ENCODE measurements at places on chromosomes 3 and 15.

GRCh38 chr15:71773206-71773859, 37.0 kb upstream of the NR2E3 start:
- DNase-seq, result no peak

DNA sequence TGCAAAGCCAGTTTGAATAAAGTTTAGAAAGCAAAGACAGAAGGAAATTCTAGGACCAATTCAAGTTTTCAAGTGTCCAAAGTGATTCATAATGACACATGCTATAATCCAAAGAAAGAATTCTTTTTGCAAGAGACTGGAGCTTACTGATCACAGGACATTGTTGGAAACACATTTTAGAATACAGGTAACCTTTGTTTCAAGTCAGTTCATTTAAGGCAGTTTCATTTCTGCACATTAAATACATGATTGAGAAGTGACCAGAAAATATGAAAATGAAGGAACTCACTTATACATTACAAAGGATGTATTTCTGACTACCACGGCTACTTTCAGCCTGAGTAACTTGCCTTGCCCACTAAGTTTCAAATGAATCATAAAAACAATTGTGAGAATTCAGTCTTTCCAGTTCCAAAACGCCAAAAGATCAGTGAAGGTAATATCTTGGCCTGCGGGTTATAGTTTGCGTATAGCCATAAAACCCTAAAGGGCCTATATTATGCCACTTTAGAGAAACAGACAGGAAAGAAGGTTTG, 48.7 kb downstream of the PRICKLE2 start:
- no peak for DNase-seq

DNA sequence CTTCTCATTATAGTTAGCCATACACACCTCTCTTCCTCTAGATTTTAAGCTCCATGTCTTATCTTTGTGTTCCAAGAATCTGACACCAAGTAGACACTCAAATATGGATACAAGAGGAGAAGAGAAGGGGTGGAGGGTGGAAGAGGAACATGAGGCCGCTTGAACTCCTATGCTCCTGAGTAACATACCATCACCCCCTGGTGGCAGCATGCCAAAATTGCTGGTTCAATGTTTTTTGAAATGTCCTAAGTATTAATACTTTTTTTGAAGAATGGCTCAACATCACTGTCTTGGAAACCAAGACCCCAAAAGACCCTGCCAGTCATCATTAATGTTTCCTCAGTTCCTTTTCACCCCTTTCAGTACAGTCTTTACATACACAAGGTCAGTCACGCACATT, 71.8 kb upstream of the HACD2 start:
- DNase-seq, result no peak

DNA sequence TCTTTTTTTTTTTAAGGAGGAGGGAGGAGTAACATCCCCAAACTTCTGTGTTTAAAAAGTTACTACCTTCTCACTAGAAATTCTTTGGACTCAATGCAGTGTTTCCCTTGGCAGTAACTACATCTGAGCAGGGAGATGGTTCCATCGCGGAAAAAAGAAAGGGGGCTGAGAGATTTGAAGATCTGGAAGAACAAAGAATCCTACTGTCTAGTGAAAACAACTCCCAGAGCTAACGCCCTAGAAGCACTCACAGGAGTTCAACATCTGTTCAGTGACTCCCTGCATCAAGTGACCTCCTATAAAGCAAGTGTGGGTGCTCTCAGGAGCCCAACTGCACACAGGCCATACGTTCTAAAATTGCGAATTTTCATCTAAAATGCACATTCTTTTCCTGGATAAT, 66.8 kb upstream of the PXYLP1 start:
- peak; percentile 44 for DNase-seq

- no peak for DNase-seq
Observed at GRCh38 chr15:80003934-80004472, 33.0 kb upstream of the BCL2A1 start.

DNA sequence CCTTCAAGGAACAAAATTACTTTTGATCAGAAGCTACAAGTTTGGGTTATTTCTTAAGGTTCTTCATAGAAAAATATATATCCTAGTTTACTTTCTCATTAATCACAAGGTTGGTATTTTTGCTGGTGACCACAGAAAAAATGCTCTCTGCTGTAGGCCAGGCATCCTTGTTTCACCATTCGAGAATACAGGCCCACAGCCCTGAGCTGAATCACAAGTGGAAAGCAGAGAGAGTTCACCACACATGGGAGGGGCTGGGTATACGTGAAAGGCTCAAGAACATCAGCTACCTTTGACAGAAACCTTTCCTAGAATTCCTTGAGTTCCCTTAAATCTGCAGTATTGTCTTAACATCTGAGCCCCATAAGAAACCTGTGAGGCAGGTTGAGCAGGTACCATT, 23.2 kb downstream of the CPEB1 start:
- no peak for DNase-seq

DNA sequence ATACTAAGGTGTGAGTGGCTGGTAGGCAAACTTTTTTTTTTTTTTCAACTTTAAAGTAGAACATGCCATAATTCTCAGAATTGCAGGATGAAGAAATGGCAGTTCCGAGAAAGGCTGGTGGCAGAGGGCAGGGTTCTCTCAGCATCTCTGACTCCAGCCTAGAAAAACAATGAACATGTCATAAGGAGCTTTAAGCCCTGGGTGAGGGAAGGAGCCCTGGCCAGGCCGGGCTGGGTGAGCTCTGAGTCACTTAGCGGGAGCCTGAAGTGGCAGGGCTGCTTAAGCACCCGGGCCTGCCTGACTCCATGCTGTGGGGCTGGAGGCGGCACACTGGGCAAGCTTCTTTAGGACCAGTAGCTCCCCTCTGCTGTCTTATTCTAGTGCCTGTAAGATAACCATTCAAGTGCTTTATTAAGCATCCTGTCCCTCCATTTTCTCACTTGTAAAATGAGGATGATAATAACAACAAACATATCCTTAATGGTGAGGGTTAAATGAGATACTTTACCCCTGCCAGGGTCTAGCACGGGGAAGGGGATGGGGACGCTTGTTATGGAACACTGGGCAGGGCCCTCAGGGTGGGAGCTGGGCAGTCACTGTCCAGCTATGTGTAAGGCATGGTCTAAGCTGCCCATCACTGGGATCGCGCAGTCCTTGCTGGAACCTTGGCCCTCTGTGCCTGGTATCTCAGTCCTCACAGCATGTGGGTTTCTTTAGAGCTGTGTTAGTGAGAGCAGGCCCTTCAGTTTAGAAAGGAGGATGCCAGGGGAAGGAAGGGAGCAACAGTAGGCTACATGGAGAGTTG, 18.4 kb downstream of the SMAD6 start:
- DNase-seq, result no peak

DNA sequence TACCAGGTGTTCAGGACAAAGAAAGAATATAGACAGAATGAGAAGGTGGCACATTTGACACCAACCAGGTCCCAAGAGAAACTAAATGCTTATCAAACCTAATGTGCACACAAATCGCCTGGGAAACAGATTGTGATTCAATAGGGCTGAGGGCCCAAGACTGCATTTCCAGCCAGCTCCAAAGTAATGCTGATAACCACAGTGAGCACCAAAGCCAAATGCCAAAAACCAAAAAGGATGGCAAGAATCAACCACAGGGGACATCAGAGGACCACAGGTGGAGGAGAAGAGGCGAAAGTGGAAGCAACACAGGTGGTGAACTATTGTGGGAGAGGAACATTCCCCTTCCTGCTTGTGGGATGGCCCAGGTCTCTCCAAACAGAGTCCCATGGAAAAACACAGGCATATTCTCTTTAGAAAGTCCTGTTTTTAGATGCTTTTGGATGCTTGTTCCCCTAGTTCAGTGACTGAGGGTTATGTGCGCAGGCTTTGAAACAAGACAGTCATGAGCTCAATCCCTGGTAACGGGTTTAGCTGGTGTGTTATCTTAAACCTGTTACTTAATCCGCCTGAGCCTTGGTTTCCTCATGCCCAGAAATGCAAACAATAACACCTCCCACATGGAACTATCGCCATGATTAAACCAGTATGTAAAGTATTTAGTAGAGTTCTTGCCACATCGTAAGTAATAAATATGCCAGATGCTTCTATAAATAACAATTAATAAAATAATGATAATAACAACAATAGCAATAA, 241.7 kb downstream of the ATP8B4 start:
- DNase-seq, result no peak

DNA sequence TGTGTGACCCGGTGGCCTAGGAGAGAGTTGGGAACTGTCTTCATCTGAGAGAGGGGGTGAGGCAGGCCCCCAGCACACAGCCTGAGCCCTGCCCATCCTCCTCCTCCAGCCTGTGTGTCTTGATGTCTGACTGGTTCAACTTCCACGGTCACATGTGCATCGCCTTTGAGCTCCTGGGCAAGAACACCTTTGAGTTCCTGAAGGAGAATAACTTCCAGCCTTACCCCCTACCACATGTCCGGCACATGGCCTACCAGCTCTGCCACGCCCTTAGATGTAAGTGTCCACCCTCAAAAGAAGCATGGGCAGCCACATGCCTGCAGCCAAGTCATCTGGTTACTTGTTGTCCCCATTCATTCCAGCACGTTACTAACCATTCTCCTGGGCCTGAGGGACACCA, 10.1 kb downstream of the CLK3 start:
- no peak for DNase-seq

- DNase-seq, result no peak
Observed at GRCh38 chr3:87000940-87001339, 10.0 kb upstream of the VGLL3 start.

GRCh38 chr3:12879191-12879815, 37.9 kb upstream of the RPL32 start:
- no peak for DNase-seq

GRCh38 chr3:187382609-187383151, 14.5 kb downstream of the RTP4 start:
- DNase-seq, result no peak

- no peak for DNase-seq
Observed at GRCh38 chr15:77530576-77530975, 102.1 kb downstream of the LINGO1 start.

GRCh38 chr15:74301583-74302361, 65.6 kb downstream of the CCDC33 start:
- no peak for DNase-seq

- DNase-seq, result no peak
Observed at GRCh38 chr3:30344288-30344687, 262.1 kb upstream of the TGFBR2 start.

DNA sequence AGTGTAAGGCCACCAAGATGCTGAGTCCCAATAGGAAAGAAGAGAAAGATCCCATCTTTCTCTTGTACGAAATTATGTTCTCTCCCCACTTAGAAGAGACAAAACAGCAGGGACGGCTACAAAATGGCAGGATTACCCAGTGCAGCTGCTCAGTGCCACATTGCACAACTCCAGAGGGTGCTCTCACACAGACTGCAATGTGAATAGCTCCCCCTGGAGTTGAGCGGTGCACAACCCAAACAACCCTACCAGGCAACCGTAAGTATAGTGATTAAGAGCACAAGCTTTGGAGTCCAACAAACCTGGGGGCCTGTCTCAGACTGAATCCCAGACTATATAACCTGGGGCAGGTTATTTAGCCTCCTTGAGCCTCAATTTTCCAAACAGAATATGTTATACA, 3.1 kb upstream of the BHLHE40 start:
- peak; percentile 52 for DNase-seq

- peak; percentile 66 for DNase-seq
Observed at GRCh38 chr3:65988411-65989180, 50.1 kb downstream of the MAGI1 start.

GRCh38 chr15:38164061-38164460, 88.6 kb upstream of the SPRED1 start:
- no peak for DNase-seq

DNA sequence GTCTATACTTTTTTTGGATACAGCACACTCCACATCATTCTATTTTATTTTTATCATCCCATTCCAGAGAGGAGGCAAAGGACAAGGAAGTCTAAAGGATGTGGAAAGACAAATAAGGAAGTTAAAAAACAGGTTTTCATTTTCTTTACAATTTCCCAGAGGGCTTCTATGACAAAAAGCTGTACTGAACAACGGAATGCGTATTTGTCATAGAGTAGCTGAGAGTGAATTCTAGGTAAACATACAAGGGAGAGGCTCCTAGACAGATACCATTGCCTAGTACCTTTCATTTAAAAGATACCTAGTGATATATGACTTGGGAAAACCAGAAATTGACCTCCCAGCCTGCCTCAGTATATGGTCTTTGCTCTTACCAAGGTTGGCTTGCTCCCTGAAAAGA, 341.7 kb downstream of the FHIT start:
- DNase-seq, result no peak

- no peak for DNase-seq
Observed at GRCh38 chr15:26631894-26632293, 141.0 kb downstream of the GABRB3 start.

GRCh38 chr15:77720173-77720572, 87.5 kb upstream of the LINGO1 start:
- no peak for DNase-seq

DNA sequence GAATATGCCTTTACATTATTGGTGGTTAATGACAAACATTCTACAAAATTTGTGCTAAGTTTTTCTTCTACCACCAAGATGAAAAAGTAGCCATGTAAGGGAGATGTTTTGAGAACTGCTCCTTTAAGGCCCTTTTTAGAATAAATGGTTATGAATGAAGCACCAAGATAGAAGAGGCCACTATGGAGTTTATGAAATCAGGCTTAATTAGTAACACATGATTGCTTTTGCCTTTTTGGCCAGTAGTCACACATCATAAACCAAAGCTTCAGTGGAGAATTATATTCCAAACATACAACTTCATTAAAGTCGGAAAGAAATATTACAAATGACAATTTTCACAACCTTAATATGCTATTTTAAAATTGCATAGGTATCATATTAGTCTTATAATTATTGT, 331.7 kb downstream of the RBMS3 start:
- no peak for DNase-seq

- DNase-seq, result no peak
Observed at GRCh38 chr3:86743233-86743632, 247.7 kb downstream of the VGLL3 start.

- peak; percentile 67 for DNase-seq
Observed at GRCh38 chr3:12663401-12663935, 449 bp downstream of the RAF1 start.
